Neural progenitor cell (in vitro differentiated cells): ENCODE measurements at places on chromosomes 7 and 10.

DNA sequence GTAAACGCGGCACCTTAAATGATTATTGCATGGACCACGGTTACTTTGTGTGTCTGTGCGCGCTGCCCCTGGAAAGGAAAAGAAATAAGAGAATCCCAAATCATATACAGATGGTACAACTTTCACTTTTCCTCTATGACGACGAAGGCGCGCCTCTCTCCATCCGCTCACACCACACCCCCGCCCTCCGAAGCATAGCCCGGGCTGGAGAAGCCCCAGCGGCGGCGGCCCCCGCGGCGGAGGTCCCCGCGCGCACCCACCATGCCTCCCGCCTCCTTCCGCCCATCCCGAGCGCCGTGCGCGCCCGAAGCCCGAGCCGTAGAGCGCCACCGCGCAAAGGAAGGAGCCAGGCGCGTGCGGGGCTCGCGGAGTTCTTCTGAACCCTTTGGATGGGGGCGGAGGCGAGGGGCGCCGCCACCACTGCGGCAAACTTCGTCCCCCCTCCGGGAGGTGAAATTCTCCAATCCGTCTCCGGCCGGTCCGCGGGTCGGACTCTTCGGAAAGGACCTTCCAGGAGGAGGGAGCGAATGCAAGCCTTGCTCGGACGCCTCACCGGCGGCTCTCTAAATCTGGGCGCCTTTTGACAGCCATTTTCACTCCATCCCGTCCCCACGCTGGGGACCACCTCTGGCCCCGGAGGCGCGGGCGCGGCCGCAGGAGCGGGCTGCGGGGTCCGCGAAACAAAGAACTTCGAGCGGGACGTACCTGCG is 588 bp downstream of the GLI3 start:
- DNase-seq: peak; percentile 80

- DNase-seq: no peak
These were observed 130.6 kb upstream of the BTBD16 start for GRCh38 chr10:122140461-122140902.

- DNase-seq: no peak
These were observed 6.2 kb downstream of the CALML3 start for GRCh38 chr10:5530846-5531557.

GRCh38 chr7:151520419-151521261 is 945 bp upstream of the RHEB start:
- no peak for DNase-seq

GRCh38 chr10:1420661-1421362 is 316.5 kb downstream of the ADARB2 start:
- DNase-seq: peak; percentile 87

GRCh38 chr10:51907361-51907760 is 208.0 kb upstream of the CSTF2T start:
- DNase-seq: no peak

GRCh38 chr10:24394461-24395190 is 185.7 kb downstream of the KIAA1217 start:
- DNase-seq: no peak

DNA sequence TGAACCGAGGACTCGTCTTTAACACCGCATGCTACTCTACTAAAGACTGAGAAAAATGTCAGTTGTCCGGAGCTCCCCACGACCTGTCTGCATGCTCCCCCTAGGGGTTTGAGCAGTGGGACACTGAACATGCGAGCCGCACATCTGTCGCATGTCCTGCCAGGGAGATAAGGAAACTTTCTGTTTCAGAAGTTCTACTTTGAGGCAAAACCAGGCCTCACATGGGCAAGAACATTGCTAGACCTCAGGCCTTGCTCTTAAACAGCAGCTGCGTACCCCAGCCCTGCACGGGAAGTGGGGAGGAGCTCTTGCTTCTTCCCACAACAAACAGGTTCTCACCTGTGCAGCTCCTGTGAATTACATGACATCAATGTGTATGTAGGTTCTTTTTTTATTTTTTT is 30.3 kb upstream of the HERPUD2 start:
- DNase-seq: no peak

DNA sequence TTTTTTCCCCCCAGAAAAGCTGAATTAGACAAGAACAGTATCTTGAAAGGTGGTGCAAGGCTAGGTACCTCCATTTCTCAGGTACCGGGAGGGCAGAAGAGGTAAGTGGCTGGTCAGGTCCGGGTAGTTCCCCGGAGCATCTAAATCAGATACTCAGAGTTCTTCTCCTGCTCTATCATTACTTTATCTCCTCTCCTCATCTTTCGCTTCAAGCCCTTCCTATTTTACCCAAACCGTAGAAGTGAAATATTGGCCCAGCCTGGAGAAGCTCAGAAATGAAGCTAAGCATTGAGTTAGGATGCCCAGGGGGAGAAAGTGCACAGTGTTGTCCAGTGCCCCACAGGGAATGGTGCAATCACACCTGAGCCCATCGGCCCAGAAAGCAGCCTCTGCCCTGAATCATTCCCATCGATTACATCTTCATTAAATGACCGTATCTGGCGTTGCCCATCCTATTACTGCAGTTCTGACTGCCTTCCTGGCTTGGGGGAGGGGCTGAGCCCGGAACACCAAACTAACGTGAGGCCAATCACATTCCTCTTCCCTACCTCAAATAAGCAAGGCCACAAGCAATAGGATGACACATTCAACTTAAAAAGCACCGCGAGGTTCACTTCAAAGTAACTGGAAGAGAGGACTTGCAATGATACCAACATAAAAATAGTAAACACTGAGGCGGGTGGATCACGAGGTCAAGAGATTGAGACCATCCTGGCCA is 116.5 kb downstream of the PRPF18 start:
- no peak for DNase-seq

DNA sequence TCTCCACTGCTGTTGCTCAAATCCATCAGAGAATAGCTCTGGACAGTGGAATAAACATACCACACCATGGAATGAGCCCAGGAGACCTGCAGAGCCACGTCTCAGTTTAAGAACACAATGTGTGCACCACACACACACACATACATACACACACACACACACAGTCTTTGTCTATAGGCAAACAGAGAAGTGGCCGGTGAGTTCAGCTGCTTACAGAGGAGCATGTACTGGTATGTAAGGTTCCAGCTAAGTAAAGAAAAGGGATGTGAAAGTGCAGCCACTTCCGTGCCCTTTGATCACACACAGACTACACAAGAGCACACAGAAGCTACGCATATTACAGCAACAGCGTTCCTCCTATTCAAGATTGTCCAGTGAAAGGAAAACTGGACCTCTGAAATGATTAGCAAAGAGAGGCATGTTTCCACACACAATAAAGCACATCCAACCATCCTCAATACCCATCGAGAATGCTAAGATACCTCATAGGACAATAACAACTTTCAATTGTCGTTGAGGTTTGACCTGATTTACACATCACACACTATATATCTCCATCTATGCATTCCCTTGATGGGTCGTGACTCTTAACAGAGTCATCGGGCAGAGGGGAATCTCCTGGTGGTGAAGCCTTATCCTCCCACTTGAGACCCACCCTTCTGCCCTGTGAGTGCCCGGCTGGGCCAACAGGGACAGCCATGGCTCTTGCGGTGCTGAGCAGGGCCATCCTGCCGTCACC is 23.6 kb downstream of the SLC35B4 start:
- DNase-seq: no peak

DNA sequence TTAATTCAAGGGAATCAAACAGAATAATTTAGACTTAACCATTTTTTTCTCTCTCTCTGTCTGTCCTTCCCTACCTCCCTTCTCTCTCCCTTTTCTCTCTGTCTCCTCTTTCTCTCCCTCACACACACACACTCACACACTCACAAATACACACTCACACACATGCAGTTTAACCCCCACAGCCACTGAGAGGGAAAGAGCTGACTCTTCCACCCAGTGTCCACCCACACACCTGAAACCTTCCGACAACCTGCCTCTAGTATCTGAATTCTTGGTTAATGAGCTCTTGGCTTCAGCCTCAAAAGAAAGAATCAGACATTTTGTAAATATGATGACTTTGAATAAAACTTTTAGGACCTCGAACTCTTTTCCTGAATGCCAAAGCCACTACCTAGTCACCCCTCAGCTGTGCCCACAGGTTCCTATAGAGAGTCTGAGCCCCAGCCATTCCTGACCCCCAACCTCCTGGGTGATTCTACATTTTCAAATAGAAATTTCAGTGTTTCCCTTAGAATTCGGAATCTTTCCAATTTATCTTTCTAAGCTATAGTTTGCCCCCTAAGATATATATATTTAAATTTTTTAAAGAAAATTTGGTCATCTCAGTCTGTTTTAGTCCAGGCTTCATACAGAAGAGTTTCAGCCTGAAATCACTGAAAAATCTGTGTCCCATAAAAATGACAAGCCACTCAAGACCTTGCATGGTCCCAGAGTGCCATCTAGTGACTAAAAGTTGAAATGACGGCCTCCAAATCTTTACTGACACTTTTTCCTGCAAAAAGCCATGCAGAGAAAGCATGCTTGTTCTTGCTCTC is 202.8 kb downstream of the IPMK start:
- peak; percentile 65 for DNase-seq

DNA sequence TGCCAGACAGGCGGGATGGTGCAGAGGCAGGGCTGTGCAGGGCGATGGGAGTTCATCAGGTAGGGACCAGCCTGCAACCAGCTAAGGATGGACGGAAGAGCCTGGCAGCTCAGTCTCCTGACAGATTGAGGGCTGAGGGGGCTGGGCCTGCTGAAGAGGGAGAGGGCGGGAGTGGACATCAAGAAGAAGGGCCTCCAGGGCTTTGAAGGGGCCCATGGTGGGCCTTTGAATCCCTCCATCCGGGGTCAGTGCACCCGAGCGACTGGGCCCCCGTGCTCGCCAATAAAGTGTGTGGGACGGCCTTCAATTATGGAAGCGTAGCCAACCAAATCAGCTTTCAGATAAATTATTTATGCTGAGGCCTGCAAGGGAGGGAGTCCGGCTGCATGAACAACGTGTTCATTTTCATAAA is 431.2 kb downstream of the RPS24 start:
- DNase-seq: no peak

GRCh38 chr7:156989766-156990535 is 20.5 kb downstream of the MNX1 start:
- DNase-seq: no peak

DNA sequence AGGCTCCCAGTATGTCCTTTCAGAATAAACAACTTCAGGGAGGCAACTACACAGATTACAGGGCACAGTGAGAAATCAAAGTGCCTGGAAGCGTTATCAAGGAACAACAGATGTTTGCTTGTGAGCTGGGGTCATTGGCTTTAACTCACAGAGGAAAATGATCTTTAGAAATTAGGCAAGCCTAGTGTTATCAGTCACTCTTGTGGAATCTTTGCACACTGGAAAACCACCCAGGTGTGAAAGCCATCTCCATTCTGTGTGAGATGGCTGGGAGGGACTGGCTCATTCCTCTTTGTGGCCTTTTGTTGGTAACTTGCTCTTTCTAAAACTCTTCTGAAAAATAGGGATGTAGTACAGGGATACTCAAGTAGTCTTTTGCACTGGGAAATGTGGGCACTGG is 716.0 kb downstream of the XPNPEP1 start:
- DNase-seq: peak; percentile 42

DNA sequence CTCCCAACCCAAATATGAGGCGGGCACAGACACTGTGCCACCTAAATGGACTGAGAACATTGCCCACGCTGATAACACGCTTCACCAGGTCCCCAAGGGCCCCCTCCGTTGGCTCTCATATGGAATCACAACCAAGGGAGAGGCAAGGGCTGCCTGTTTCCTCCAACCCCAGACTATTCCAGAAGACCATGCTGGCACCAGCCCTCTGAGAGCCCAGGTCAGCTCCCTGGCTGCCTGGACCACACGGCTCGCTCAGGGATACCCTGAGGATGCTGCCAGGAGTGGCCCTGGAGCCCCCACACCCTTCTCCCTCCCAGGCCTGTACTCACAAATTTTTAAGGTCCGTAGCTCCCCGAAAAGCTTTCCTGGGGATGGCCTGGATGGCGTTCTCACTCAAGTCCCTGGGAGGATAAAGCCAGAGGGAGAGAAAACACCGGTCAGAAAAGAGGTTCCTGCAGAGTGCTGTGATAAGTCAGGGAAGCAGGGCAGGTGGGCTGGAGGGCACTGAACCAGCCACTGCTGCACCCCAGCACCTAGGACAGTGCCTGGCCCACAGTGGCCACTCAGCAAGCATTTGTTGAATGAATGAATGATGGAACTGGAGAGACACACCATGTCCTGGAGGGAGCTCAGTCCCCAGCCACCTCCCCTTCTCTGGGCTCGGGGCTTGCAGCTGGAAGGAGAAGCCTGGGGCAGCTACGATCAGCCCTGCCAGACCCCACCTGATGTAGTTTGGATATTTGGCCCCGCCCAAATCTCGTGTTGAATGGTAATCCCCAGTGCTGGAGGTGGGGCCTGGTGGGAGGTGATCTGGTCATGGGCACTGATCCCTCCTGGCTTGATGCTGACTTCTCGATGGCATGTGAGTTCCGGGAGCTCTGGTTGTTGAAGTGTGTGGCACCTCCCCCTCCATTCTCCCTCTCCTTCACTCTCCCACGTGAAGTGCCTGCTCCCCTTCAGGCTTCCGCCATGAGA is 119.8 kb downstream of the SLIT1 start:
- DNase-seq: peak; percentile 52

- no peak for DNase-seq
These were observed 99.2 kb downstream of the FOXL3 start for GRCh38 chr7:388961-389701.

- no peak for DNase-seq
These were observed 2.6 kb downstream of the PLXDC2 start for GRCh38 chr10:19818876-19819275.

DNA sequence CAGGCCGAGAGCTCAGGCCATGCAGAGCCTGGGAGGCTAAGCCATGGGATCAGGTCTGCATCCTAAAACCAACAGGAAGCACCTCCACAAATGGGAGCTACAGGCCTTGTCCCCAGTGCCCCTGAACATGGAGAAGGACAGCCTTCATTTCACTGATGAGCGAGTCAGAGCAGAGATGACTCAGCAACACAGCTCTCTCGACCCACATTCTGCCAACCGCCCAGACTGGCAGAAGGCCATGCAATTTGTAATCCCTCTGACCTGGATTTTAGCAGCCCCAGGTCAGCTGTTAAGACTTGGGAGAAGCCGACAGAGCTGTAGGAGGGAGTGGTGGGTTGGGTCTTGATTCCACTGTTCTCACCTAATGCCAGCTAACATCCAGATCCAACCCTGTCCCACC is 25.5 kb downstream of the VOPP1 start:
- no peak for DNase-seq

- no peak for DNase-seq
These were observed 43.9 kb downstream of the IFIT5 start for GRCh38 chr10:89458291-89458690.

DNA sequence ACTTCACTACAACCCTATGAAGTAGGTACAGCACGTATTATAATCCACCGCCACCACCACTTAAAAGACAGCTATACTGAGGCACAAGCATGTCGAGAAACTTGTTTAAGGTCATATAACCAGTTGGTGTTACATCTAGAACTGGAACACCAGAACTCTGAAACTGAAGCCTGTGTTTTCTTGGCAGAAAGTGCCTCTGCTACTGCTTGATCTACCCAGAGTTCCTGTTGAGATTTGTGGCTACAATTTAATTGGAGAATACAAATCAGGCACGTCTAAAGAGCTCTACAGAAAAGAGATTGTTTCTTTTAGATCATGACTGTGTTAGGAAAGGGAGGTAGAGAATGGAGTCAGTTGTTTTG is 4.3 kb upstream of the ADD3 start:
- DNase-seq: no peak

GRCh38 chr10:122176232-122177213 is 94.6 kb upstream of the BTBD16 start:
- peak; percentile 56 for DNase-seq

GRCh38 chr10:109862041-109862440 is 61.3 kb downstream of the XPNPEP1 start:
- DNase-seq: no peak

GRCh38 chr10:88209837-88210561 is 346.6 kb downstream of the PTEN start:
- no peak for DNase-seq
